NCI-H460 (cell line): ENCODE measurements at places on chromosomes 11 and 22.

GRCh38 chr11:77106321-77106720 is 3.7 kb downstream of the OMP start:
- DNase-seq, result no peak

GRCh38 chr11:112516261-112516660 is 255.6 kb upstream of the PLET1 start:
- DNase-seq, result no peak

DNA sequence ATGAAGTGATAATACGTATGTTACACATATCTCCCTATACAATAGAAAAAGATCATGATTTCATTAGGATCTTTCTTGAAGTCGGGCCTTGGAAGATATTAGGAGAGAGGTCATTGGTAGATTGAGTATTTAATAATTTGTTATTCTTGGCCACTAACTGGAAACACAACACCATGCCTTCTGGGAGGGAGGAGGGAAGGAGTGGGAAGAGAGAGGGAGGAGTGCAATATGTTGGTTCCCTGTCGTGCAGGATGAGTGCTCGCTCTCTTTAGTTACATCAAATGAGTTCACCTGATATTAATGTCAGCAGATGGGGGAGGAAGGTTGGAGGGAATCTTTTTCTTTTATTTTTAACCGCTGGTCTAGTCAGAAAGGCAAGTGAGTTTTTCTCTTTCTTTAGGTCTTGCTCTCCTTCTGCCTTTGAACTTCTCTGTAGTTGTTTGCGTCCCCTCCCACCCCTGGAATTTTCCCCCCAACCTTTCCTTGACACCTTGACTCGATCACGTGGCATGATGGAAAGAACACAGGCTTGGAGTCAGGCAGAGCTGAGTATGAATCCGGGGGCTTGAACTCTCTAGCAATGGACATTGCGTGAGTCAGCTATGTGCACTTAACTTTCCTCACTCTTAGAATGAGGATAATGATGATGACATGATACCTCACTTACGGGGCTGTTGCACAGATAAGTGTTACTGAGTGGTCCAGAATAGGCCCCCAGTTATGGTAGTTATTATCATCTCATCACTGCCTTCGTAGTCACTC is 6.2 kb downstream of the ADAMTS15 start:
- no peak for DNase-seq

- DNase-seq, result no peak
Measured at GRCh38 chr11:17412488-17413180, 24.2 kb upstream of the KCNJ11 start.

GRCh38 chr11:33405834-33406602 is 148.8 kb downstream of the HIPK3 start:
- no peak for DNase-seq

- DNase-seq, result no peak
Measured at GRCh38 chr22:46171940-46172339, 21.6 kb downstream of the PPARA start.

GRCh38 chr11:27497284-27497866 is 9.2 kb downstream of the LIN7C start:
- DNase-seq, result no peak

GRCh38 chr11:10899121-10899830 is 41.4 kb upstream of the ZBED5 start:
- no peak for DNase-seq

- DNase-seq, result no peak
Measured at GRCh38 chr11:63966444-63966843, 8.0 kb upstream of the COX8A start.

DNA sequence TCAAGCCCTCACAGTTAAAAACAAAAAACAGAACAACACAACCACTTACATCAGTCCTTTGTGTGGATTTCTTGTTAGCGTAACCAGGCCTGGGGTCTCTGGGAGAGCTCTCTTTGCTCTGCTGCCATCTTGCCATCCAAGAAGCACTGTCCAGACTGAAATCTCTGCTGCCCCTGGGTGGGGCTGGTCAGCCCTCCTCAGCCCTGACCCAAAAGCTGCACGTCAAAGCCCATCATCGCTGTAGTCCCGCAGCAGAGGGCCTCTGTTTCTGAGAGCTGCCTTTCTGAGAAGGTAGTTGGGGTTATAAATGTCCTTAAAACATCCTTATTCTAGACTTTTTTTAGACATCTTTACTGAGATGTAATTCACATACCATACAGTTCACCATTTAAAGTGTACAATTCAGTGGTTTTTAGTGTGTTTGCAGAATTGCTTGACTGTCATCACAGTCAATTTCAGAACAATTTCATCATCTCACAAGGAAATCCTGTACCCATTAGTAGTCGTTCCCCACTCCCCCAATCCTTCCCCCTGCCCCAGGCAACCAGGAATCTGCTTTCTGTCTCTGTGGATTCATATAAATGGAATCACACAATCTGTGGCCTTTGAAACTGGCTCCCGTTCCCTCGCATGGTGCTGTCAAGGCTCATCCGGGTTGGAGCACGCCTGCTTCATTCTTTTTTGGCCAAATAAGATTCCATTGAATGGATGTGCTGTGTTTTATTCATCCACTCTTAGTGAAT is 94.9 kb downstream of the TBC1D22A start:
- no peak for DNase-seq

- DNase-seq, result no peak
Measured at GRCh38 chr22:23397008-23397612, 183.0 kb downstream of the IGLL1 start.

DNA sequence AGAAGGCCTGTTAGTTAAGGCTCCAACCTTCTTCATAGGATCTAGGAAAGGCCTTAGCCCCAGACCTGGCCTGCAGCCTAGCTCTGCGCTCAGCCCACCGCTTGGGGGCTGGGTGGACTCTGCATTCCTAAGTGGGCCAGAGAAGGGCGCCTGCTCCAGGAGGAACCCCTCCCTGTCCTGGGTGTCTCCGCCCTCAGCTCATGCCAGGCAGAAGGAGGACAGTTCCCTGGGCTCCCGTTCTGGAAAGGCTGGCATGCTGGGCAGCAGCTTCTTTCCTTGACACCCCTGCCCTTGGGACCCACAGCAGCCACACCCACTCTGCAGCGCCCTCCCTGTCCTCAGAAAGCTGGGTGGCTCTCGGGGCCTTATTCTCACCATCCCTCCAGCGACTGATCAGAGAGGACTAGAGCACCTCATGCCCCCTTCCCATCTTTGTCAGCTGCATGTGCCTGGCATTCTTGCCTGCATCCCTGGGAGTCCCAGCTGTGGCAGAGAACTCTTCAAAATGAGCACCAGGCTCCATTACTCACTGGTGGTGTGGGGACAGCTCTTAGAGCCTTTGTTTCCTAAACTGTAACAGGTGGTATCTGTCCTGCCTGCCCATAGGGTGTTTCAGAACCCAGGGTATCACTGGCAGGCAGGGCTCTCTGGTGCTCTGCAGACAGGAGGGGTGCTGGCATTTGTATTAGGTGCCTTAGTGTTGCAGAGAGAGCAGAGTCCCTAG is 20.3 kb upstream of the MYRF start:
- DNase-seq, result no peak
